ENCODE measurements at places on chromosomes 3 and 15.

- DNase-seq, result peak; percentile 77
Measured at GRCh38 chr15:23690450-23690852, 3.3 kb upstream of the NDN start.

DNA sequence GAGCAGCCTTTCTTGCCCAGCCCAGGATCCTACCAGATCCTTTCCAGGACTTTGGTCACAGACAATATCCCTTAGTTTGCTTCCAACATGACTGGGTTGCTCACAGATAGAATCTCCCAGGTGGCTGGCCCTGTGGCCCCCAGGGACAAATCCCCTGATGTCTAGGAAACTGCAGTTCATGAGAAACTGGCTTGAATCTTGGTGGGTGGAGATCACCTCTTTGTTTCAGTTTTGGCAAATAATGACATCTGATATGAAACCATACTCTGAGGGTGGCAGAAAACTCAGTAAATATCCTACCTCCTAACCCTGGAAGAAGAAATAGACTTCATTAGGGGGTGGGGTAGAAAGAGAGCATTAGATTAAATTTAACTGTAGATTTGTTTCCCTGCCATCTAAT is 44.1 kb upstream of the PFN2 start:
- no peak for DNase-seq

GRCh38 chr15:65796610-65797078 is 4.6 kb upstream of the DENND4A start:
- DNase-seq, result no peak

DNA sequence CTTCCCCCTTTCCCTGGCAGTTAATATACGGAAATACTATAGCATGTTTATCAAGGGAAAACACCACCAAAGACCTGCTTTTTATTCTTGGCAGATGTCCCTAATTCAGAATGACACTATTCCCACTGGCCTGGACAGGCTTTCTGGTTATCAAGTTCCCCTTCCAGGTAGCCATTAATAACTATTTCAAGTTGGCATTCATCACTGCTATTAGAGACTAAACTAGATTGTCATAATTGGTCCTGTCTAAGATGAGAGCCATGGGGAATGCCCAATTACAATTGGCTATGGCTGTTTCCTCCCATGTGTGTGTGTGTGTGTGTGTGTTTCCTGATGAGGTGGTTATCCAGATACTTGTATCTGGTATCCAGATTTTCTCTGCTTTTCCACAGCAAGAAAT is 608.1 kb downstream of the SQOR start:
- DNase-seq, result no peak

DNA sequence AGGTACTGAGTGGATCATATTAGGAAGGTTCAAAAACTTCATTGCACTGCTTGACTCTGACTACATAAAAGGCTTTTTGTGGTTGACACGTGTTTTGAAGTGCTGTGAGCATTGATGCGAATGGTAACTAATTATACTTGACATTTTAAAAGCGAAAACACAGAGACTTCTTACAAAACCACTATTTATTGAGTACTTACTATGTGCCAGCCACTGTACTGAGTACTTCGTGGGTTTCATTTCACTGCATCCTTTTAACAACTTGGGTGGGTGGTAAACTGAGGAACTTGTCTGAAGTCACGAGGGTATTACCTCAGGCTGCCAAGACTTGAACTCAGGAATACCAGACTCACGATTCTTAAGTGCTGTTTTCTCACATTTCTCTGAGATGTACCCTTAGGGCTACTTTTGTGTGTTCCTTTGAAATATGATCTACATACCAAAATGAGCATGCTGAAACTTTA is 45.3 kb upstream of the PPP4R2 start:
- no peak for DNase-seq

- DNase-seq, result no peak
Measured at GRCh38 chr15:99603828-99604227, 38.0 kb downstream of the MEF2A start.

- DNase-seq, result peak; percentile 29
Measured at GRCh38 chr3:9837701-9838582, 5.9 kb downstream of the RPUSD3 start.

DNA sequence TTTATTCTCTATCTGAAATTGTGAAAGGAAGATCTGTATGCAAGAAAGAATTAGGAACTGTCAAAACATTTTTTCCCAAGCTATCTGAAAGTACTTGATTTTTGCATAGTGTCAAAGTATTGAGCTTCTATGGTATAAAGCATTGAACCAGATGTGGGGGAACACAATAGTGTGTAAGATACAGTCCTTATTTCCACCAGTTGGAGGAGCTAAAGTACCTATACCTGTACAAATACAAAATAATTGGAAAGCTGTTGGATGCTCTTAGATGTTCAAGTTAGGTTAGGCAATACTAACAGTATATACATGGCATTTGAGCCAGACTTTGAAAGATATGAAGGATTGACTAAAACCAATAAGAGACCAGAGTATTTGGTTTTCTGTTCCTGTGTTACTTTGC is 148.4 kb downstream of the B3GALNT1 start:
- no peak for DNase-seq

DNA sequence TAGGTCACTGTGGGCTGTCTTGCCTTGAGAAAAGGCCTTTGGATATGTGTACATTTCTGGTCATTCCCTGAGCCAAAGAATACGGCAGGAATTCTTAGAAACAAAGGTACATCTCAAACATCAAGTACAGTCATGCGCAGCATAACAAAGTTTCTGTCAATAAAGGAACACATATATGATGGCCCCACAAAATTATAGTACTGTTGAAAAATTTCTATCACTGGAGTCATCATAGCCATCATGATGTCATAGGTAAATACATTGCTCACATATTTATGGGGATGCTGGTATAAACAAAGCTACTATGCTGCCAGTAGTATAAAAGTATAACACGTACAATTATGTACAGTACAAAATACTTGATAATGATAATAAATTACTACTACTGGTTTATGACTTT is 38.9 kb upstream of the NECTIN3 start:
- no peak for DNase-seq
